ENCODE measurements at places on chromosomes 5 and 9.

GRCh38 chr9:89812556-89813181 is 207.9 kb downstream of the GADD45G start:
- DNase-seq: no peak

DNA sequence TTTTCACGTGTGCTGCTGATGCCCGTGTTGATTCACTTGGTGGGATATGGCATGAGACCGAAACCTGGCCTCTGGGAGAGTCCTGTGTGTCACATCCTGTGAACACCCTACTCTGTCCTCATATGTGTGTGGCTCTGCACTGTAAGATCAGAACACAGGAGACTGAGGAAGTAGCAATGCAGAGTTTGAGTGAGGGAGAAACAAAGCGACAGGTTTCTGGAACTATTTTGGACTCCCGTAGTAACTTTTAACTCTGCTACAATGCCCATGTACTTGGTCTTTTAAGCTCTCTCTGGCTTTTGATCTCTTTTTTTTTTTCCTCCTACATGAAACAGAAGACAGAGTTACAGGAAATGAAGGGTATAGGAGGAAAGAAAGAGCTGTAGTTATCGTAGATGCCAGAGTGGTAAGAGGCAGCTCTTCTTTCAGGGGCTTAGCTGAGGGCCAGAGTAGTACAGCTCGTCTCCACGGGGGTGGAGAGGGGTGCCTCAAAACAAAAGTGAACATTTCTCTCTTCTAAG is 26.6 kb downstream of the GRAMD2B start:
- DNase-seq: peak; percentile 19

GRCh38 chr5:33422191-33422590 is 18.6 kb upstream of the TARS1 start:
- no peak for DNase-seq

GRCh38 chr5:147479949-147480348 is 29.9 kb downstream of the DPYSL3 start:
- no peak for DNase-seq

- DNase-seq: no peak
These were observed 313.9 kb downstream of the HTR1A start for GRCh38 chr5:63648376-63648775.

DNA sequence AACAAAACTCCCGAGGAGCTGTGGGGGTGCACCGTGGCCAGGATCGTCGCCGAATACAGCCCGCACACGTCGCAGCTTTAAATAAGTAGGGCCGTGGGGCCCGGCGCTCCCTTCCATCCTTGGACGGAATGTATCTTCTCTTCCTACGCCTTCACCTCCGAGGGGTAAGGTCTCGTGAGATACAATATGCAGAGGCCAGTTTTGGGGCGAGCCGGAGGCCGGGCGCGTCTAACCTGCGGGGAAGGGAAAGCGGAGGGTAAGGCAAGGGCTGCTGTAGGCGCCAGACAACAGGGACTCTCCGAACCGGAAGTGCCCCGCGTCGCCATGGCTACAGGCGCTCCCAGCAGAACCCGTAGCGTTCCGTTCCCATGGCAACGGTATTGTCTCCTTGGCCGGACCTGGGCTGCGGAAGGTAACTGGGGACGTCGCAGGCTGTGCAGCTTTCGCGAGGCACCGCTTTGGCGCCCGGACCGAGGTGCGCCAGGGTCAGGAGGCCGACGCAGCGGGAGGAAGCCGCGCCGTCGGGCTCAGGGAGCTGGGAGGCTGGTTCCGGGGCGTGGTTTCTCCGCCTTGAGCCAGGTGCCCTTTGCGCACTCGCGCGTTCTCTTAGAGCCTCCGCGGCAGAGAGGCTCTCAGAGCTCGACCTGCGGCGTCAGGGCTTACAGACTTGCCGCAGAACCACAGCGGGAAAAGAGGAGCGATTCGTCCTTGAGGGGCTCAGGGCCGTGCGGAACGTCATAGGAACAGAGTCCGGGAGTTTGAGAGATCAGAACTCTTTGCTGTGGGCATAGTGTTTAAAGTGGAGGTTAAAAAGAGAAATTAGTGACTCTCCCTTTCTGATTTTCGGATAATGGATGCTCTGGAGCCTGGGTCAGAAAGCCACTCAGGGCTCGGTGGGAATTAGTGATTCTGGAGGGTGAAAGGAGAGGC is at the start of gene TTC23L:
TSS of gene TTC23L (plus strand) at position 380 of the 930 bp plus-strand sequence. CDS start 1,508 bp downstream, outside the sequence.
- DNase-seq: peak; percentile 99

DNA sequence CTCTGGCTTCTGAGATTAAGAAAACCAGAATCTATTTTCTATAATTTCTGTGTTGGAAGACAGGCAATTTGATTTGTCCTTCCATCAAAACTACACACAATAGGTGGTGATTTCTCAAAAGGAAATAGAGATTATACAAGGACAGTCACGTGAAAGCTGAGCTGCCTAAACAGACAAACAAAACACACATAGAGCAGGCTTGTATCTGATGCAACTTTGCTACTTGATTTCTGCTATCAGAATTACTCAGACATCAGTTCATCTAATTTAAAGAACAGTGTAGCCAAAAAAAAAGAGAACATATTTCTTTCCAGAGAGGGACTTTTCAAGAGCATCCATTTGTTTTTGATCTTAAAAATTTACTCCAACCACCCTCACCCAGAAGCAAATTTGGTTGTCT is 2128.3 kb upstream of the C9orf72 start:
- no peak for DNase-seq

DNA sequence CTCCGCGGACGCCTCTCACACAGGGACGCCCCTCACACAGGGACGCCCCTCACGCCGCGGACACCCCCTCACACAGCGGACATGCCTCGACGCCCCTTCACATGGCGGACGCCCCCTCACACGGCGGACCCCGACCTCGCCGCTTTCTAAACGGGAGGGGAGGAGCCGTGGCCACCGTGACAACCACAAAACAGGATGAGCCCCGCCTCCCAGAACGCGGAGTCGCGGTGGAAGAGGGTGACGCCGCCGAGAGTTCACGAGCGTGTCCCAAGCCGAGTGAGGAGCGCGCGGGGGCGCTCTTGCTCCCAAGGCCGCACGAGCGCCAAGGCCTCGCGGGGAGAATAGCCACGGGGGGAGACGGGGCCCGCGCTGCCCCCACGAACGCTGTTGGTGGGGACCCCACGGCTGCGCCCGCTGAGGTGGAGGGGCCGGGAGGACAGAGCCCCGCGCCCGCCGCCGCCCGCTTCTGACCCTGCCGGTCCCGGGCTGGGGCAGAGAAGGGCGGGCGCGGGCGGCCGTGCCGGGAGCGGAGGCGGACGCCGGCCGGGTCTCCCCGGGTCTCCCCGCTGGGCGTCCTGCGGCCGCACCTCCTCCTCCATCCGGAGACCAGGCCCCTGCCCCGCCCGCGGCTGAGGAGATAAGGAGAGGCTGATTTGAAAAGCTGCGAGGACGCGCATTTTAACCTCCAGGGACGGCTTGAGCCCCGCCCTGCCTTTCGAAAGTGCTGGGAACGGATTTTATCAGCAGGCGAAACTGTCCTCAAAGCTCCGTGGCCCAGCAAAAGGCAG is 3.9 kb upstream of the NKD2 start:
- peak; percentile 87 for DNase-seq

DNA sequence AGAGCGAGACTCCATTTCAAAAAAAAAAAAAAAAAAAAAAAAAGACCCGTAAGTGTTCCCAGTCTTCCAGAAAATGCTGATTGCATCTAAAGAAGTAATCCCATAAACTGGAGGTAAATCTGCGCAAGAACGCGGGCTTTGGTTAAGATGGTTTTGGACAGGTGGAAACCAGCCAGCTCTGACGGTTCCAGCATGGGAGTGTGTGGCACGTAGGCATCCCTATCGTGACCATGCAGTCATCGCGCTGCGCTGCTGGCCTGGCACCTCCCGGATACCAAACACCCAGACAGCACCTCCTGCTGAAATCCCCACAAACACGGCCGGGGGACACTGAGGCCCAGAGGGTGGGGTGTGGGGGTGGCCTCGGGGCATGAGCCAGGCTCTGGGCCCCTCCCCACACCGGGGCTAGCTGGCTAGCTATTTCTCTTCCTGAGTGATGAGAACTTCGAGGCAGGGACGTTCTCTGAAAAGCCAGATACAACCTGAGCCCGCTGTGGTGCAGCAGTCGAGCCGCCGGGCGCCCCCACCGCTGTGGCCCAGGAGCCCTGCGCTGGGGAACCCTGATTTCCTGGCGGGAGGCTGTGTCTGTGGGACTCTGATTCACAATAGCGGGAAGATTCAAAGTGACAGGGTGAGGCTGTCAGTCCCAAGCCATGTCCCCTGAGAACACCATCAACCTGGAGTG is 32.2 kb upstream of the NOTCH1 start:
- DNase-seq: peak; percentile 39

DNA sequence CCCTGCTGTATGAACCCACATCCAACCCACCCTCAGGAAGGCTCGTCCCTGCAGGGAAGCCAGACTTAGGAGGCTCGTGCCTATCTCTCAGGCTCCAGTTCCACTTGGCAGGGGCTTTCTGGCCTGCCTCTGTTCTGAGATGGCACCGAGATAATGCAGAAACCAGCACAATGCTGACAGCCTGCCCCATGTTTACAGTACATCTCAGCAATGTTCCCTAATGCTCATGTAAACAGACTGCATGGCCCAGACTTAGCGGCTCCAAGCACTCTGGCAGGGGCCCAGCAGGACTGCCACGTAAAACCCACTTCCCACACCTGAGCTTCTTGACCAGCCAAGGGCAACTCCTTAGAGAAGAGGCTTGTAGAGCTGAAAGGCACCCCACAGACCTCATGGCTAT is 499.5 kb upstream of the BRINP1 start:
- no peak for DNase-seq

DNA sequence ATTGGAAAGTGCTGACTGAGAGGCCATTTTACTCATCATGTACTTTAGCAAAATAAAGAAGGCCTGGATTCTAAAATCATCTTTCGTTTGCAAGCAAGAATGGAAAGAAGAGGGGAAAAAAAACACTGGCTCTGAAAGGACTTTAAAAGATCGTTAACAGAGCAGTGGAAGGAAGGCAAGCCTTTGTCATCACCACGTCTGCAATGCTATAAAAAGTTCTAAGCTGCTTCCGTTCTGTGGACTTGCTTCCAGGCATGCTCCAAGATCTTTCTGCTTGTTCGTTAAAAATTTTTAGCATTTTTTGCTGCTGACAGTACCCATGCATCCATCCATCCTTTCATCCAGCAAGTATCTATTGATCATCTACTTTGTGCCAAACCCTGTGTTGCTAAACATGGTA is 226.5 kb downstream of the GABBR2 start:
- no peak for DNase-seq

DNA sequence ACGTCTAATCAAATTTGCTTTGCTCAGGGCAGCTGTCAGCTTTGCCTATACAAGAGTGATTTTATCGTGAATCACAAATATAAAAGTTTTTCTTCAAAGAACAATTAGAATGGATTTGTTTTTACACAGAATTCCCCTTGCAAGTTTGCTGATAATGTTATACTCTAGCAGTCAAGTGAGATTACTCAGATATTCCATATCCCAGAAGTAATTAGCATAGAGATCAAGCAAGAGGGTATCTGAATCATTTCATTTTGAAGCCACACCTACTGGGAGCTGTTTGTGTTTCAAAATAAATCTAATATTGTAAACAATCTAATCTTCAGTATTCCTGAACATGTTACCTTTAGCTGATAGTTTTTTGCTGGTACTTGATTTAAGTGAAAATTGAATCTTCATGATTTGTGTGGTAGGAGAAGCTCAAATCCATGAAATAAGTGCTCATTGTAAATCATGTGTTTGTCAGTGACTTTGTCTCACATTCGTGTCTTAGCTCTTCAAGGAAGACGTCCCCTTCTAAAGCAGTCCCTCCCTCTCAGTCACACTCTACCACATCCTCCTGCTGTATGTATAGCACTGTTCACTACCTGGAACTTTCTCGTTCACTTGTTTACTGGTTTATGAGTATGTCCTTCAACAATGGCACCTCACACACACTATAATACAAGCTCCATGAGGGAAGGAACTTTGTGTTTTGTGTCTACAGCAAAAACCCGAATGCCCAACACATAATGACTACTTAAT is 3.3 kb upstream of the TTC39B start:
- no peak for DNase-seq

DNA sequence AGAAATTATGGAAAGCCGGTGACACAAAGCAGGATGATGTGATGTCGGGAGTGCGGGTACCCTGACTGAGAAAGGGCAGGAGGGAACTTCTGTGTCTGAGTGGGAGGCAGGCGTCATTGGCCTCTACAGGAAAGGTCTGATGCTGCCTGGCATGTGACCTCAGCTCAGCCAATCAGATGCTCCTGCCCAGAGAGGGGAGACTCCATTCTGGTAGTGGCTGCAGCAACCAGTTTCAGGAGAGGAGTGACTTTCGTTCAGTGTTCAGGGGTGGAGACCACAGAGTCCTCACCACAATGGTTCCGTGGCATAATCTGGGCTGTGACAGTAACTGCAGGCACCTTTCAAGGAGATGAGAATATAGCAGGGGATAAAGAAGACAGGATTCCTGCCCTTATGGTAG is 6.7 kb upstream of the SFXN1 start:
- no peak for DNase-seq

DNA sequence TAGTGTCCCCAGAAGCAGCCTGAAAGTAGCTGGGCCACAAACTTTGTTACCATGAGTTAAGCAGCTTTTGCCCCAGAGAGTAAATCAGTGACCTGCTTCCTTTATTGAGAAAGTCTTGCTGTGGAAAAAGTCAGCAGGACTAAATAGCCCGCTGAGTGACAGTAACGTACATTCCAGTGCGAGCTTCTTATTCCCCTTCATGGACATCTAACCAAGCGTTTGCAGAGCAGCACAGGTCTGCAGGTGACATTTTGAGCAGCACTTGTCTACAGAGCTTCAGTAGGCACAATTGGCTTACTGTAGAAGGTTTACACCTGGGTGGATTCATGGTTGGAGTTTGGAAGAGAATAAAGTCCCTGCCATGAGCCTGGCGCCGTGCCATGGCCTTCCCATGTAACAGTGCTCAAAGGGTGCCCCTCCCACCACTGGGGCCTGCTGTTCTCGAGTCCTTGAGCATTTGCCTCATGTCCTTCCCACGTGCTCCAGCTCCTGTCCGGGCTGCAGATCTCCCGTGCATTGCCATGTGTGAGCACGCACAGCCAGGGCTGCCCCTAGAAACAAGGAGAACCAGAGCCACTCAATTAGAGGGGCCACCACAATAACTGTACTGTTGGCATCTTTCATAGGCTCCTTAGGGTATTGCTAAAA is 41.3 kb upstream of the GRHPR start:
- no peak for DNase-seq

GRCh38 chr5:68269820-68270219 is 54.3 kb downstream of the PIK3R1 start:
- DNase-seq: no peak

DNA sequence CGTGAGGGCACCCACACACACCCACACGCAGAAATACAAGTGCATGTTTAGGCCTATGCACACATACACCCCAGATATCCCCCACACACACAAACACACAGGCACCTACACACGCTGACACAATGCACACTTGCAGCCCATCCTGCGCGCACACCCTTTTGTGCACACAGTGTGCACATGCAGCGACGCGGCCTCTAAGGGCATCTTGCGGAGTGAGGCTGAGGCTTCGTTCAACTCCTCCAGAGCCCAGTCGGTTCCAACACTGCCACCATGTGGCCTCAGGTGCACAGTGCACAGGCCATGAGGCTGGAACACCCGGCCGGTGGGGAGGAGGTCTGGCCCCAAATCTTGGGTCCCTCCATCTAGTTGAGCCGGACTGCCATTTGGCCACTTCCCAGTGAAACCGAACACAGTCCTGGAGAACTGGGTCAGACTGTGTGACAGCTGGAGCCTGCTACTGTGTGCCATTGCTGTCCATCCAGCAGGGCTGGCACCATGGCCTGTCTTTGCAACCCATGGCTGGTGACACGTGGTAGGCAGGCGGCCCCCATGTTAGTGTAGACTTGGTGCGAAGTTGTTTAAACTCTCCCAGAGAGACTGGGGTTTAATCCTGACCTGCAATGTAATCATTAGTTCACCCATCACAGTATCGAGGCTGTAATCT is 97.7 kb upstream of the MVB12B start:
- peak; percentile 69 for DNase-seq

GRCh38 chr9:86604741-86605140 is 250.5 kb upstream of the TUT7 start:
- no peak for DNase-seq
